ENCODE measurements at places on chromosomes 16 and 17. TPM values are rescaled to one million over a fixed set of nuclear protein-coding genes. Genes with fewer than 3 reads are reported as not detected.

Gene CDH1
- 1.8 TPM for total RNA-seq

Gene RBFOX1
- 0.24 TPM for total RNA-seq

Gene C1QL1
- total RNA-seq: not detected

Gene KRT39
- not detected for total RNA-seq

Gene KRTAP2-1
- total RNA-seq: not detected

Gene CCL2
- total RNA-seq: 82.9 TPM

Gene ADAD2
- total RNA-seq: 1.6 TPM

Gene CTRB2
- not detected for total RNA-seq

- DNase-seq: no peak
Observed at GRCh38 chr17:73519714-73520368, 124.4 kb downstream of the SDK2 start.

- no peak for DNase-seq
Observed at GRCh38 chr17:49490276-49490675, 4.8 kb upstream of the NGFR start.

DNA sequence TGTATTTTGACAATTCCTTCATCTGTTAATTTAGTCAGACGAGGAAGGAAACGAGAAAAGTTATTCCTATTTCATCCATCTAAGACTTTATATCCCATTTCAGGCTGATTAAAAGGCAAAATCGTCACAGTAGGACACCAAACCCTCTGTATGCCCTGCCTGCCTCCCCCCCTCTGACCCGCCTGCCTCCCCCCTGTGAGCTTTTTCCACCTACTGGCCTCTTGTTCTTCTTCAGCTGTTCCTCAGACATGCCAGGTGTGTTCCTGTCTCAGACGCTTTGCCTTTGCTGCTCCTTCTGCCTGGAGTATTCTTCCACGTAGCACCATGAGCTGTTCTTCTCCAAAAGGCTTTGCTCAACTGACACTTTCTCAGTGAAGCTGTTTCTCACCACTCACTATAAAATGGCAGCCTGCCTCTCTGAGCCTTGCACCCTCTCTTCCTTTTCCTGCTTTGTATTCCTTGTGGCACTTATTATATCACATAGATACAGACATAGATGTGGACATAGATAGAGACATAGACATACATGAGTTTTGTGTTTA, 723.4 kb downstream of the MAF start:
- no peak for DNase-seq

DNA sequence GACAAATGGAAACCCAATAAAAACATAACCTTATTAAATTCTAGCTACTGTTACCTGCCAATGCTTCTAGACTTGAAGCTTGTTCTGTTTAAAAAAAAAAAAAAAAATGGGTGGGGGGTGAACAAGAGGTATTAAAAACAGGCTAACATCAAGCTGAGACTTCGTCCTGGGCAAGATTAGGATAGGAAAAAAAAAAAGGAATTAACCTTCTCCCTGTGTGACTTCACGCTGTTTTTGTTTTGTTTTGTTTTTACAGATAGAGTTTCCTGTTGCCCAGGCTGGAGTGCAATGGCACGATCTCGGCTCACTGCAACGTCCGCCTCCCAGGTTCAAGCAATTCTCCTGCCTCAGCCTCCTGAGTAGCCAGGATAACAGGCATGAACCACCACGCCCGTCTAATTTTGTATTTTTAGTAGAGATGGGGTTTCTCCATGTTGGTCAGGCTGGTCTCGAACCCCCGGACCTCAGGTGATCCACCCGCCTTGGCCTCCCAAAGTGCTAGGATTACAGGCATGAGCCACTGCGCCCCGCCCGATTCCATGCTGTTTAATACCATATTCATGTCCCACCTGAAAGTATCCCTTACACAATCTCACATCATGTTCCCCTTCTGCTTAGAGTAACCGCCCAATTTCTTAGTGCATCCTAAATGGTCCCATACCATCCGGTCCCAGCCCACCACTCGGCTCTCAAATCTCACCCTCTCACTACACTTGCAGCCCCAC, 2.2 kb downstream of the USP31 start:
- no peak for DNase-seq

DNA sequence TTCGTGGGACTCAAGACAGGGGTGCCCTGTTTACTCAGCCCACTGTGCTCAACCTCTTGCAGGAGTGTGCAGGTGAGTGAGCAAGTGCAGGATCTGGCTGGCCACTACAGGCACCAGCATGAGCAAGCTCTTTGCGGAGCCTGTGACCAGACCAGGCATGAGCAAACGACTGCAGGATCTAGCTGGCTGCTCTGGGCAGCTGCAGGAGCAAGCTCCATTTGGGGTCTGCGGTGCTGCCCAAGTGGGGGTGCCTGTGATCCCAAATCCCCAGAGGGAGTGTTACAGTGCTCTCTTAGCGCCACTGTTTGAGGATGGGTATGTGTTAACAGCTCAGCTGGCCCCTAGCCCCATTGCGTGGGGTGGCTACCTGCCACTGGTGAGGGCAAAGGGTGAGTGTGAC, 2.4 kb downstream of the USP6 start:
- no peak for DNase-seq

- no peak for DNase-seq
Observed at GRCh38 chr16:17459903-17460521, 10.7 kb downstream of the XYLT1 start.

GRCh38 chr16:54627616-54628015, 303.0 kb upstream of the IRX5 start:
- no peak for DNase-seq

DNA sequence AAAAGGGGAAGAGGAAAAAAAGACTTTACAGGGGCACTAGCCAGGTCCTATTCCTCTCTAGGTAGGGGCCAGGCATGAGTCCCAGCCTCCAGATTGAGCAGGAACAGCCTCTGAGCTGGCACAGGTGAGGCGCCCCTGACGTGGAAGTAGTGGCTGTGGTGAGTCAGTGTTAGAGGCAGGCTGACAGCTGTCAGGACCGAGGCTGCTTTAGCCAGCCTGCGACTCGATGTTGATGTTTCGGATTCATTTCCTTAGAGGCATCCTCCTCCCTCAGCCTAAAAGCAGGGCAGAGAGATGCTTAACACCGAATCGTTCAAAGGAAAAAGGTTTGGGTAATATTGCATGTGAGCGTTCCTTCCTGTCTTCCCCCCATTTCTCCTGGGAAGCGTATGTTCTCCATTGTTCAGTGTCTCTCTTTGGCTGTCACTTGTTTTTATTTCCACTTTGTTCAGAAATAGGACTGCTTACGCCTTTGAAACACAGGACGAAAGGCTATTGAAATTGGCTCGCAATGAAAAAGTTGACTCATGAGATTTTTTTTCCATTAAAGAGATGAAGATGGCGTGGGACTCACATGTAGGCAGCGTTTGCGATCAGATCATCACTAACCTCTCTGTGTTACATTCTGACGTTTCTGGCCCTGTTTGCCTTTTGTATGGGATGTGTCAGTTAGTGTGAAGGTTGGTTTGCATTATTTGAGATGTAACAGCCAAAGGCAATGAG, 1.3 kb downstream of the KIAA0513 start:
- no peak for DNase-seq

DNA sequence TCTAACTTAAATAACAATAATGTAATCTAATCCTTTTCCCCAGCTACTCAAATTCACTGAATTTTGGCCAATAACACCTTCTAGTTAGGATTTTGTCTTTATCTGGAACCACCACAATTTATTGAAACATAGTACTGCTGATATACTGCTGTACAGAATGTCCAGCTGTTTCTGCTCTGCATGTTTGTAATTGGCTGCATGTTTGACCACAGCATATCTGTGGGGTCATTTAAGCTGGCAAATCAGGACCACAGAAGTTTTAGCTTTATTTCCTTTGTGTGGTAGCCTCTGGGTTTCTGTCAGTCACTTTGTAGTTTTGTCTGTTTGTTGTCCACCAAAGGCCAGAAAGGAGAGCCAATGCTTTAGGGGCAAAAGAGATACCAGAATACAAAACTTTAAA, 22.2 kb upstream of the RAB11FIP4 start:
- DNase-seq: no peak

GRCh38 chr16:3175157-3176093, 12.6 kb upstream of the OR1F1 start:
- DNase-seq: no peak

DNA sequence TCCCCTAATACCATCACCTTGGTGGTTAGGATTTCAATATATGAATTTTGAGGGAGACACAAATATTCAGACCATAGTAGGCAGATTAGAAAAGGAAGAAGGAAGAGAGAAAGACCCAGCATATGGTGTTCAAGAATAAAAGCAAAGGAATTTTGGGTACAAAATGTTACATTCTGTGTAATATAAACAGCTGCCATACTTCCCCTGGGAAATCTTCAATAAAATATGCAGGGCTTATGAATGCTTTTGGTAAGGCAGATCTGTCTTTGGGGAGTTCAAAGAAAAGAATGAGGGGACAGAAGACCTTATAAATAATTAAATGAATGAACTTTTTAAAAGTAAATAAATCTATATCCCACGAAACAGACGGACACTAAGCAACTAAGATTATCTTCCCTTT, 91.9 kb downstream of the USP32 start:
- DNase-seq: no peak

GRCh38 chr16:12078405-12079280, 102.1 kb downstream of the SNX29 start:
- DNase-seq: no peak

- no peak for DNase-seq
Observed at GRCh38 chr17:77318021-77318420, 177.3 kb downstream of the SEC14L1 start.

GRCh38 chr16:58814348-58814801, 80.3 kb upstream of the GOT2 start:
- no peak for DNase-seq

DNA sequence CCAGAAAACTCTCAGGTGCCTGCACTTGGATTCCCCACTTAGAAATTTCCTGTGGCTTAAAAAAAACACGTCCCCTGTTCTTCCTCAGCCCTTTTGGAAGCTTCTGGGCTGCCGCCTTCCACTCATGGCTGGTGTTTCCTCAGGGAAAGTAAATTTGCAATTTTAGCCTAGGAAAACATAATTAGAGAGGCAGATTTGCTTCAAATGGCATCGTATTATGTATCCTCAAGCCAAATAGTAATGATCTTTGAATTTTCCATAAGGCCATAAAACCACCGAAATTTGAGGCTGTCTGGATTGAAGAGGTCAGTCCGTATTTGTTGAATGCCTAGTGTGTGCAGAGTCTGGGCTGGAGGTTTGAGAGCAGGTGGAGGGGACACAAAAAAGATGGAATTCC, 17.7 kb downstream of the MGAT5B start:
- no peak for DNase-seq

DNA sequence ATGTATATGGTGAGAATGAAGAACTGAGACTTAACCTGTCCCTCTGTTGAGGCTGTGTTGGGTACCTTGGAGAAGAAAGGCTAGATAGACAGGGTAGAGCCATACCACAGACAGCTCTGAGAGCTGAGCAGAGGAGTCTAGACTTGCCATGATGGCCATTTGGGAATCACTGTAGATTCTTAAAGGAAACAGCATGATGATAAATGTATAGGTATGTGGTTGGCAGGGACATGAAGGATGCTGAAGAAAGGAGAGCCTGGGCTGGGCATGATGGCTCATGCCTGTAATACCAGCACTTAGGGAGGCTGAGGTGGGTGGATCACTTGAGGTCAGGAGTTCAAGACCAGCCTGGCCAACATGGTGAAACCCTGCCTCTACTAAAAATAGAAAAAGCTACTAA, 114.4 kb upstream of the HAS3 start:
- no peak for DNase-seq

DNA sequence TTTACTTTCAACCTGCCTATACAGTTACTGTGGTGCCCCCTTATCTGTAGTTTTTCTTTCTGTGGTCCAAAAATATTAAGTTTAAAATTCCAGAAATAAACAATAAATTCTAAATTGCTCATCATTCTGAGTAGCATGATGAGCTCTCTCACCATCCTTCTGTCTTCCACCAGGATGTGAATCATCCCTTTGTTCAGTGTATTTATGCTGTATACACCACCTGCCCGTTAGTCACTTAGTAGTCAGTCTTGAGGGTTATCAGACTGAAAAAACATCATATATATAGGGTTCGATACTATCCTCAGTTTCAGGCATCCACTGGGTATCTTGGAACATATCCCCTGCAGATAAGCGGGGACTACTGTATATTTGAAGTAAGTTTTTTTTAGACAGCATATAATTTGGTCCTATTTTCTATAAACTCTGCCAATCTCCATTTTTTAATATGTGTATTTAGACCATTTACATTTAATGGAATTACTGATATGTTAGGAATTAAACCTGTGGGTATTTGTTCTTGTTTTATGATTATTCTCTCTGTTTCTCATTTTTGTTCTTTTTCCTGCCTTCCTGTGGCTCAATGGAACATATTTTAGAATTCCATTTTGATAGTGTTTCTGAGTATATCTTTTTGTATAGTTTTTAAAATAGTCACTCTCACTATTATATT, 31.0 kb downstream of the TBX21 start:
- DNase-seq: no peak

All from omental fat pad (tissue), 4 donors.